GM23248 (cell line): ENCODE measurements at places on chromosomes 11 and 22.

- DNase-seq, result no peak
Observed at GRCh38 chr22:49622241-49623105, 205.2 kb downstream of the BRD1 start.

- DNase-seq, result peak; percentile 93
Observed at GRCh38 chr22:42553475-42554361, at the start of gene SERHL2. SERHL2 (plus strand) TSS chr22:42553956; CDS start chr22:42554021, 65 bp downstream.

GRCh38 chr22:26835929-26836528 lies 178.6 kb downstream of the MIAT start:
- DNase-seq, result peak; percentile 57

DNA sequence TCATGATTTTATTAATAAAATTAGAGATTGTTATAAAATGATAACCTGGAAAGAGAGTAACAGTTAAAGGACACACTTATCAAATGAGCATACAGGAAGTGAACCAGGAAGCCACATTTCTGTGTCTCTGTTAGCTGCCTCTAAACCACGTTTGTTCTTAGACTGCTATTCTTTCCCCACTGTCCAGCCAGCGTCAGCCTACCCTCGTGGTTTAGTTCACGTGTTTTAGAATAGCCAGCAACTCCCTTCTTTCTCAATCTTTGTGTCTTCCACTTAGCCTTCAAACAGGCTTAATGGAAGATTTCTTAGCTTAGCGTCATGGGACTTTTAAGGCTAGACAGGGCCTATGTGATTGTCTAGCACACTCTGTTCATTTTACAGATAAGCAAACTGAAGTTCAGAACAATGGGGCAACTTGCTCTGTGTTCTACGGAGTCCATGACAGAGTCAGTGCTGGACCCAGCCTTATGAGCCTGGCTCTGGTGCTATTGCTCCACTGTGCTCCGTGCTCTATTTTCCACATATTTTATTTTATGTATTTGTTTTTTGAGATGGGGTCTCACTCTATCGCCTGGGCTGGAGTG lies 27.2 kb downstream of the GRAMD1B start:
- DNase-seq, result no peak

GRCh38 chr22:48264586-48264985 lies 1502.1 kb downstream of the TBC1D22A start:
- no peak for DNase-seq

DNA sequence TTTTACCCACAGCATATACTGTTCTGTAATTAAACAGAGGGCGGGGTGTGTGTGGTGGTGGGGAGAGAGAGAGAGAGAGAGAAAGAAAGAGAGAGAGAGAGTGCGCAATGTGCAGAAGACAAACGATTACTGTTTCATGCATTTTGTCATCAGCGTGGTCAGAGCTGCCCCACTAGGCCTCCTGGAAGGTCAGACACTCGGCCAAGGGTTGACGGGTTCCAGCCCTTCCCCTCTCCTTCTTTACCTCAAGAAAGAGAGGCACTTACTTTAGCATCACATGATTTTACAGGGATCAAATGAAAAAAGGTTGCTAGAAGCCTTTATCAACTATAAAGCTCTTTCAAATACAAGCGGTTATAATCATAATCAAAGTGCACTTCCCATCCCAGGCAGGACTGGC lies 269.2 kb upstream of the SORL1-AS1 start:
- no peak for DNase-seq

DNA sequence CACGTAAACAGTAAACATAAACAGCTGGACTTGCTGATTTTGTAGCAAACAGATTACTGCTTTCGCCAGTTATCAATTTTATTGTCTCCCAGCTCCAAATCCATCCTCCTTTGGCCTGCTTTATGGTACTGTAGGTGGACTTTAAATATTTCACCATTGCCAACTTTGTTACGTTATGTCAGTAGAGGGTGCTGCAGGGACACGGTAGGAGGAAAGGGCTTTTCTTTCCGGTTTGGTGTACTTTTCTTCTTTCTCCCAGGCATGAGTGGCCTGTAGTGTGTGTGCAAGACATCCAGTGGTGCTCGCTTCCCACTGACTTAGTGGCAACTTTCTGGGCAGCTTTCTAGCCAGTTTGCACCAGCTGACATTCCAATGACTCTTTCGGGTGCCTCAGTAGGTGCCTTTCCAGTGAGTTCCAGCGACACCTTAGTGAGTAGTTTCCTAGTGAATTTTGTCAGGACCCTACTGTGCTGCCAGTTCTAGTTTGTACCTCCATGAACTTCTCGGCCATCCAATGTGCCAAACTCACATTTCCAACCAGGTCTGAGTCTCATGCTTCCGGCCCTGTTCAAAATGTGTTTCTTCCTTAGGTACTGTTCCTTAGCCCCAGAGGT lies 267.6 kb upstream of the TENM4 start:
- DNase-seq, result peak; percentile 43

- no peak for DNase-seq
Observed at GRCh38 chr11:58003591-58003990, 20.1 kb upstream of the OR9Q1 start.

DNA sequence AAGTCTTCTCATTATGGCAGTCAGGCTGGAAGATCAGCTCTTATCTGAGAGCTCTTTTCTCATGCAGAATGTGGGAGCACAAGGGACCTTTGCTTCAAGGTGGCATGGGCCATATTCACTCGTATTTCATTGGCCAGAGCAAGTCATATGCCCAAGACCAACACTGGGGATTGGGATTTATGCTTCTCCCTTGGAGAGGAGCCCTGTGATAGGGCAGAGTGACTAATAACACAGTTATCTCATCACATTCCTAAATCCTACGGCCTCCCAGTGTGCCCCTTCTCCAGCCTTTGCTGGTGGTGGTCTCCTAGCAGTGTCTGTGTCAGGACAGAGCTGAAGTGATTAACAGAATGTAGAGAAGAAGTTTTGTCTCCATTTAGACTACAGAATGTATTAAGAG lies 48.6 kb downstream of the SYT9 start:
- DNase-seq, result no peak

GRCh38 chr11:68753300-68753699 lies 2.0 kb upstream of the TESMIN start:
- DNase-seq, result no peak

- peak; percentile 48 for DNase-seq
Observed at GRCh38 chr11:71452199-71453036, 585 bp upstream of the NADSYN1 start.

DNA sequence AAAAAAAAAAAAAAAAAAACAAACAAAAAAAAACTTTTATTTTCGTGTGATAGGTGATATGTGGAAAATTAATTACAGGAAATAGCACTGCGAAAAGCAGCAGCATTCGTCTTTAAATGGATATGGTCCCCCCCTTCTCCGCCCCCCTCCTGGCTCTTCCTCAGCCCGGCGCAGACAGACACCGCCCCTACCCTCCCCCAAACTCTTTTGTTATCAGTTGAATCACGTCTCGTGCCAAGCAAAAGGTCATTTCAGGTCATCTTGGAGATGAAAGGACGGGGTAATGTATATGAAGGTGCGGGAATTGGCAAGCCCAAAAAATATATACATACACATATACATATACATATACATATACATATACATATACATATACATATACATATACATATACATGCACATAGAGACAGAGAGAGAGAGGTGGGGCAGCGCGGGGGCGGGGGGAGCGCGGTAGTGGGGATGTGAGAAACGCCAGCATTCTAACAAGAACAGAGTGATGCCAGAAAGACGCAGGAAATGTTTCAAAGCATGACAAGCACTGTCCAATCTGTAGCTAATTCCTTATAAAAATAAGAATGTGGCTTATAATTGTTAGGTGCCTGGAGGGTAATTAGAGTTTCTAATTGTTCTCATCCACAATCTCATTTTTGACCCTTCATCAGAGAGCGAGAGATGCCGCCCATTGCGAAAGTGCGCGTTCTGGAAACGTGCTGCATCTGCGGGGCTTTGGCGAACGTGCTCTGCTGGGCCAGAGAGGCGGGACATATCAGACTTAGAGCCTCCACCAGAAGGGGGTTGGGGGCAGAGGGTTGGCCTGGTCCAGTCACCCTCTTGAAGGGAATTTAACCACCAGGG lies 214.5 kb upstream of the UBASH3B start:
- peak; percentile 67 for DNase-seq

GRCh38 chr22:31102441-31103081 lies 4.8 kb downstream of the SELENOM start:
- peak; percentile 98 for DNase-seq

DNA sequence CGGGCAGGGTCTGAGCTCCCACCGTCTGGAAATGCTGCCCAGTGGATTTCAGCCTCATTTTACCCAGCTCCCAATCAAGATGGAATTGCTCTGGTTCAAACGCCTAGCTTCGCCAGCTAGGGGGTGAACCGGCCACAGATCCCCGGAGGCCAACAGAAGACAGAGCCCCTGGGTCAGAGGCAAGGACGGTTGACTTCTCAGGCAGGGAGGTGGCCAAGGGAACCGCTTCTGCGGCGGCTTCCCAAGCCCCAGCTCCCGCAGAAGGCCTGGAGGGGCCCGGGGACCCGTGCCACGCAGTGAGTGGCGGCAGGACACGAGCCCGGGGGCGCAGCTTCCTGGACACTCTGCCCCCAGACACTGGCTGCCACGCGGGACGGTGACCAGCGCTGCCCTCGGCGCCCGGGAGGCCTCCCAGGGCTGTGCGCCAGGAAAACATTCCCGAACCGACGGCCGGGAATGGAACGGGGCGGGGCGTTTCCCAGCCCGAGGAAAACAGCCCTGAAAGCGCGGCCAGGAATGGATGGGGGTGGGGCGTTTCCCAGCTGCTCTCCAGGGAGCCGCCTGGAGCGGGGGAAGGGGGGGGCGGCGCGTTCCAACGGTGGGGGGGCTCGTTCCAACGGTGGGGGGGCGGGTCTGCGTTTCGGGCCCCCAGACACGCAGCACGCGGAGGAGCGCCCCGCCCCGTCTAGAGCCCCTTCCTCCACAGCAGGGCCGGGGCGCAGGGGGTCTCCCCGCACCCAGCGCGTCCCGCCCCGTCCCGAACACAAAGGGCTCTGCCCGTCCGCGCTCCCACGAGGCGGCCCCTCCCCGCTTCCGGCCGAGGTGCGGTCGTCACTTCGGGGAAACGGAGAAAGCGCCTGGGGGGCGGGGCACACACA lies 13.5 kb upstream of the B4GALNT4 start:
- DNase-seq, result peak; percentile 96

DNA sequence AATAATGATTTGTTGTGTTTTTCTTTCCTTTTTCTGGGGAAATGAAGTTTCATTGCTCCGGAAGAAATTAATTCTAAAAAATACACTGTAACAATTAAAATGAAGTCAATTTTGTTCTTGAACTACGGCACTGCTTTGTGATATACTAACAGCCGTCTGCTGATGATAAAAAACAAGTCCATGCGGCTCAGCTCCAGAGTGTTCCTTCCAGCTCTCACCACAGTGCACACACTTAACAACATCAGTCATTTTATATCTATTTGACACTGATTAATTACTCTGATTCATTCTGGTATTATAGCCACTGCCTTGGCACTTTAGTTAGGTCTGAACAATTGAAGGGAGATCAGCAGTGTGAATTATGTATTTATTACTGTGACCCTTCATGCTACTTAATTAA lies 97.4 kb upstream of the SLC6A5 start:
- no peak for DNase-seq

GRCh38 chr11:133409799-133410198 lies 122.5 kb downstream of the OPCML start:
- DNase-seq, result no peak

- peak; percentile 89 for DNase-seq
Observed at GRCh38 chr11:17734986-17735817, 621 bp downstream of the KCNC1 start.

GRCh38 chr11:14625586-14626205 lies 17.9 kb upstream of the PDE3B start:
- DNase-seq, result no peak

DNA sequence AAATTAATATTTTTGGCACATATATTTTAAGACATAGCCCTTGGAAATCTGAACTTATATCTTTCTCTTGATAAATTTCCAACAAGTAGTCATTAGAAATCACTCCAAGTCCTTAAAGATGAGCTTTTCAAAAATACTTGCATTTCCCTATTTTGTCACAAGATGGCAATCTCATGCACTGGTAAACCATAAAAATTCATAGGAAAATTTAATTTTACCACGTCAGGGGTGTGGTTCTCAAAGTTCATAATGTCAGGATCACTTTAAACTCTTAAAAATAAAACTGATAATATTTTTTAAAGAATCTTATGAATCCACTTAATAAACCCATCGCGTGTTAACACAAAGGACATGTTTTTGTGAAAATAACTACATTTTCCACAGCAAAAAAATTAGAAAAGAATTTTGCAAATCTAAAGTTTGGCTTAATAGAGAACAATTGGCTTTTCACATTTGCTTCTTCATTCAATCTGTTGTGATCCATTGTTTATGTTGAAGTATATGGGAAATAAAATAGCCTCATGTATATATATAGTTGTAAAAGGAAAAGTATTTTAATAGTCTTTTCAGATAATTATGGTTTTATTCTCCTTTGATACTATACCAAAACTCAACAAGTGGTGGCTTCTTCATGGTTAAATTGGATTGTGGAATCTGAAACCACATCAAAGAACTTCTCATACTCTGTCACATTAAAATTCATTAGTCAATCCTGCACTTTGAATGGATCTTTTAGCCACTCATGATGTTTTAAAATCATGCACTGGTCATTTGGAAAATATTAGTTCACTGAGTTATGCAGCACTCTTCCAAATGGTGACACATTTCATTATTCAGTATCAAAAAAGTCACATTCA lies 169.1 kb downstream of the CADM1 start:
- DNase-seq, result peak; percentile 34

- DNase-seq, result no peak
Observed at GRCh38 chr11:8038393-8038792, 42.6 kb upstream of the TUB start.

DNA sequence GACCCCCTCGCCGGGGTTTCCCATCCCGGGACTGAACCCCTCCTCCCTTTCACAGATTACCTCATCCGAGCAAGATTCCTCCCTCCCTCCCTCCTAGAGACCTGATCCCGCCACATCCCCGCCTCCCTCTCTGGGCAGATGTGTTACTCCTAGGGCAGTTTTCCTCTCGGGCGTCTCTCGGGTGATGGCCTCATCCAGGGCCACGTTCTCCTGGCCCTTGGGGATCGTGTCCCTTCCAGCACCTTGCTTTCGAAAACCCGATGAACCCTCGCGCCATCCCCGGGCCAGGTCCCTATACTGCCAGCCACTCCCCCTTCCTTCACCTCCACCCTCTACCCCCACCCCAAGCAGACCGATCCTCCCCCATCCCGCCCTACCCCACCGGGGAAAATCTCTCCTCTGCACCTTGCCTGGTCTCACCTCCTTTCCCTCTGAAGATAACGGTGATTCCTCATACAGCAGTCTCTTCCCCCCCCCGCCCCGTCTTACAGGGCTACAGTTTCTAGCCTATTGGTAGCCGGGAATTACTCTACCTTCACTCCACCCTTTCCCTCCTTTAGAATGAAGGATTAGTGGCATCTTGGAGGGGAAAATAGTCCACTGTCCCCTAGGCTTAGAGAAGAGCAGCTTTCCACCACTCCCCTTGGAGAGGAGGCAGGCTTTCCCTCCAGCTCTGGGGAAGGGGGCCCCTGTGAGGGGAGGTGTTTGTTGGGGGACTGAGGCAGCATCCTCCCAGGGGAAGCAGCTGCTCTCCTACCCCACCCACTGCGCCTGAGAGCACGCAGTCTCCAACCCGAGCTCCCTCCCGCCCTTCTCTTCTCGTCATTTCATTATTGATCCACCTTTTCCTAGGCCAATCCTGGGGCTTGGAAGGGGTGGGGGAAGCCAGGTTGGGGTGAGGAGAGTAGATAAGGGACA lies 1.2 kb downstream of the KMT2A start:
- DNase-seq, result peak; percentile 76

- peak; percentile 48 for DNase-seq
Observed at GRCh38 chr11:118791961-118792569, 1.1 kb upstream of the DDX6 start.

GRCh38 chr22:38097557-38098409 lies 12.7 kb downstream of the BAIAP2L2 start:
- peak; percentile 40 for DNase-seq

- no peak for DNase-seq
Observed at GRCh38 chr22:20305894-20306645, 13.8 kb downstream of the DGCR6L start.
